ENCODE measurements at places on chromosomes 1 and 21.

GRCh38 chr1:31704271-31705079, 658 bp upstream of the COL16A1 start:
- no peak for DNase-seq

GRCh38 chr1:33984906-33985565, 121.2 kb downstream of the HMGB4 start:
- no peak for DNase-seq

GRCh38 chr1:233490488-233490887, 123.4 kb upstream of the KCNK1 start:
- DNase-seq, result no peak

GRCh38 chr1:2969845-2970291, 51.4 kb upstream of the ACTRT2 start:
- no peak for DNase-seq

GRCh38 chr1:195960580-195960979, 647.7 kb downstream of the KCNT2 start:
- DNase-seq, result no peak
